Epithelial cell of umbilical artery (primary cell): ENCODE measurements at places on chromosomes 7 and 10. TPM values are rescaled to one million over a fixed set of nuclear protein-coding genes. Genes with fewer than 3 reads are reported as not detected.

Gene DNAH11
- 1.6 and 3.0 TPM in 2 replicates for total RNA-seq

Gene CARD11
- total RNA-seq: 1.7 and 6.2 TPM in 2 replicates

Gene ARHGAP22
- 29.9 and 36.7 TPM in 2 replicates for total RNA-seq

Gene HGF
- total RNA-seq: 0.65 and 1.8 TPM in 2 replicates

Gene ATOH7
- 0.15 TPM in 1 of 2 replicates, not detected in the other for total RNA-seq

Gene EPHB6
- under 0.01 TPM in 1 of 2 replicates, not detected in the other for total RNA-seq

Gene C1QL3
- total RNA-seq: 0.32 TPM in 1 of 2 replicates, not detected in the other

Gene PAPOLB
- under 0.01 and 0.15 TPM in 2 replicates for total RNA-seq

Gene MNX1
- not detected in 2 replicates for total RNA-seq

Gene FRA10AC1
- total RNA-seq: 5.2 and 7.9 TPM in 2 replicates

Gene MKI67
- 10.7 and 17.5 TPM in 2 replicates for total RNA-seq

Gene IKZF1
- not detected in 2 replicates for total RNA-seq

Gene VAX1
- not detected in 2 replicates for total RNA-seq

Gene GALNT11
- total RNA-seq: 36.1 and 43.2 TPM in 2 replicates

Gene COL26A1
- not detected in 2 replicates for total RNA-seq

Gene TLX1
- 0.15 TPM in 1 of 2 replicates, not detected in the other for total RNA-seq

Gene PNLIPRP2
- total RNA-seq: not detected in 2 replicates

Gene IDI2
- not detected in 2 replicates for total RNA-seq
